Fibroblast of skin of right biceps (primary cell): ENCODE measurements at places on chromosomes 16 and 17.

DNA sequence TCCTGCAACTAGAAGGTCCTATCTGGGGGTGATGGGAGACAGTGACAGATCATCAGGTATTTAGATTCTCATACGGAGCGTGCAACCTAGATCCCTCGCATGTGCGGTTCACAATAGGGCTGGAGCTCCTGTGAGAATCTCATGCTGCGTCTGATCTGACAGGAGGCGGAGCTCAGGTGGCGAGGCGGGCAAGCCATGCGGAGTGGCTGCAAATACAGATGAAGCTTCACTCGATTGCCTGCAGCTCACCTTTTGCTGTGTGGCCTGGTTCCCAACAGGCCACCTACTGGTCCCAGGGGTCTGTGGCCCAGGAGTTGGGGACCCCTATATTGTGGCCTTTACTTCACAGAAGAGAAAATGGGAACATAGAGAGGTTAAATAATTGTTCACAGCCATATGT, 200.4 kb downstream of the IRF8 start:
- no peak for DNase-seq

- DNase-seq: peak; percentile 5
Measured at GRCh38 chr16:57940382-57940966, 30.5 kb downstream of the CNGB1 start.

DNA sequence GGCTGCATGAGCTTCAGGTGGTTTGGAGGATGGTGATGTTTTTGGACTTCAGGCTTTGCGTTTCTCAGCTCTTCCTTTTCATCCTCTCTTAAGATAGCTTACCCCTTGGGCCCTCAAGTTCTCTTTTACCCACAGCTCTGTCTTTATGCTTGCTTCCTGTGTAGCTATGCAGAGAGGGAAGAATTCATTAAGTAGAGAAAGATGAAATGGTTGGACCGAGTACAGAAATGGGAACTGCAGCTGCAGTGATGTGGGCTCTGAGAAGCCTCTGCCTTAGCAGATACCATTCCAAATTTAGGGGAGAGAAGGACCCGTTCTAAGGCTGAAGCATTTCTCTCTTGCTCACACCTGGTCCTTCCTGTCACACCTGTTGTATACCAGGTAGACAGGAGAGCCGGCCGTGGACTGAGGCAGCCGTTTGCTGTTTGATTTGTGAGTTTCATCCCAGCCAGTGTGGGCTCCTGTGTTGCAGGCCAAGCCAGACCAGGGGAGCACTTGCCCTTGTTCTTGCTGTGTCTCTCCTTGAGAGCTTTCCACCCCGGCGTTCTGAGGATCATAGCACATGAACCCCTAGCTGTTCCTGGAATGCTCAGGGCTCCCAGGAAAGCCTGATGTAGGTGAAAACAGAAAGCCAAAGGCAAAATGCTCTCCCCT, 392.7 kb downstream of the CPPED1 start:
- no peak for DNase-seq

- no peak for DNase-seq
Measured at GRCh38 chr17:68854452-68854851, 100.7 kb downstream of the ABCA8 start.

GRCh38 chr17:10349403-10349802, 23.4 kb downstream of the MYH13 start:
- no peak for DNase-seq

DNA sequence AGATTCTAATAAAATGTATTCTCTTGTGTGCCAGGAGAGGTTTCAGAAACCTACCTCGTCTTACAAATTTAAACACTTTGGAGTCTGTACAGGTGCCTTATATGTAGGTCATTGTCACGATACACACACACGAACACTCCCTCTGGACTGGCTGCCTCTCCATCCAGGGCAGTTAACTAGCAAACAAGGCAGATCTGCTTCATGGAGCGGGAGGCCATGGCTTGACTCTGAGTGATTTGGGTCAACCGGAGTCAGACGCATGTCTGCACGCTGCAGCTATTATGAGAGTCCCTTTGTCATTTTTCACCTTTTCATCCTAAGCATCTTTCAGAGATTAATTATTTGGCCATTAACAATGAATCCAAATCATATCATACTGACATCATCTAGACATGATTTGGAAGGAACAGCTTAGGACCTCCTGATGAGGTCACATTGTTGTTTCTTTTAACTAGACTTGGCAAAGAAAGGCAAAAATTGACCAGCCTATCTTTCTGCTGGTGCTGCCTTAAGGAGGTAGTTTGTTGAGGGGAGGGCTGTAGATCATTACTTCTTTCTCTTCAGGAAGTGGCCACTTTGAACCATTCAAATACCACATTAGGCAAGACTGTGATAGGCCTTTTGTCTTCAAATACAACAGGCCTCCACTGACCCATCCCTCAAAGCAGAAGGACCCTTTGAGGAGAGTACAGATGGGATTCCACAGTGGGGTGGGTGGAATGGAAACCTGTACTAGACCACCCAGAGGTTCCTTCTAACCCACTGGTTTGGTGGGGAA, 58.9 kb downstream of the HLF start:
- DNase-seq: no peak

GRCh38 chr16:77169650-77170236, 21.2 kb upstream of the MON1B start:
- DNase-seq: peak; percentile 28

GRCh38 chr17:58329810-58330537, 1.4 kb upstream of the TSPOAP1 start:
- DNase-seq: no peak

GRCh38 chr17:74011966-74012365, 191.5 kb upstream of the RPL38 start:
- no peak for DNase-seq

DNA sequence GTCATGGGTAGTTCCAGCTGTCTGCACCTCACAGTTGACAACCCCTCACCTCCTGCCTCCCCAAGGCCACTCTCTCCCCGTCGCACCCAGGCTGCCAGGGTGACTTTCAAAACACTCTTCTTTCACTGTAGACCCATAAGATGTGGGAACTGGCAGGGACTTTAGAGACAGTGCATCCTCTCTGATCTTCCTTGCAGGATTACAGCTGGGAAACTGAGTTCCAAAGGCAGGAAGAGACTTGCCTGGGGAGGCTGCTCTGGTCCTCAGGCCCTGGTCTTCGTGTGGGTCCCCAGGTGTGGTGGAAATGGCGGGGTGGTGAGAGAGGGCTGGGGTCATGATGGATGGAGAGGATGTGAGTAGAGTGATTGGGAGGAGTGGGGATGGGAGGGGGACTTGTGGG, 21.9 kb upstream of the NKD1 start:
- no peak for DNase-seq

- no peak for DNase-seq
Measured at GRCh38 chr17:49817993-49818392, 29.5 kb downstream of the KAT7 start.

DNA sequence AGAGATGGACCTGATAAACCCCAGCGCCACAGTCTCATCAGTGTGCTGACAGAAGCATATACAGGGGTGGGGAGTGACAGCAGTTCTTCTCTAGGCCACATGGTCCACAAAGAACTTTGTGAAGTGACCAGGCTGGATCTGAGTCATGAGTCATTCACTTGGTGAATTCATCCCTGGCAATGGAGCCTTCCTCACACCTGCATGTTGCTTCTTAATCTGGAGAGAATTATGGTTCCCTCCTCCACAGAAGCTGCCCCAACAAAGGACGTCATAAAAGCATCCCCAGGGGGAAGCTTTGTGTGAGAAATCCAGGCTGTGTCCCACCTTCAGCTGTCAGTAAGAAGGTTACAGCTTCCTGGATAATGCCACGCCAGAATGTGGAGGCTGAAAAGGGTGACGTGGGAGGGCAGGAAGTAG, 215.6 kb upstream of the MAF start:
- no peak for DNase-seq

- no peak for DNase-seq
Measured at GRCh38 chr16:56362706-56363105, 62.6 kb downstream of the AMFR start.

DNA sequence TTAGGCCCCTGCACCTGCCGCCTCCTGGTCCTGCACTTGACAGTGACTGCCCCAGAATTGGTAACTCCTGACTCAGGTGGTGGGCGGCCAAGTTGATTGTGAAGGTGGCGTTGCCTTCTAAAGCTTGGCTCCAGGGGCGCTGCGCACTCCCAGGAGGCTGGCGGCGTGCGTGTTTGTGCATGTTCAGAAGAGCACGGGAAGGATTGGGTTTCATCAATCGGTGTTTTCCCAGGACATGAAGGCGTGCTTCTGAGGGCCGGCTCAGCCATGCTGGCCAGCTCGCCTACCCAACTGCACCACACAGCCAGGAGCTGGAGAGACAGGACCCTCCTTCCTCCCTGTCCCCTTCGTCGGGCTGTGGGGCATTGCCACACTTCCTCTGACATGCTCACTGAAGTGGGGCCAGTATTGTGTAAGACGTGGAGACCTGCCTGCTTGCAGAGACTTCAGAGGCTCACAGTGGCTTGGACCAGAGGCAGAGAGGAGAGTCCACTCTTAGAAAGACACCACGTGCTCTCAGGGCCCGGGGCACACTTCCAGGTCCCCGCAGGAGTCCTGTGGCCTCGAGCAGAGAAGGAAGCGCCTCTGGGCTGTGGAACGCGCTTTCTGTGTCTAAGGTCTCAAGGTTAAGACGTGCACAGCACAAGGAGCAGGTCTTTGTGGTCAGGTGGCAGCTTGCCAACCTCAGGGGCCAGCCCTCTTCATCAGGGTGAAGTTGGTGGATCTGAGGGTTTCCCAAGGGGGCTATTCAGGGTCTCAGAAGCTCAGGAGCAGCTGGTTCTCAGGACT, 2.8 kb downstream of the RAB40C start:
- no peak for DNase-seq

GRCh38 chr17:40921026-40921425, 16.4 kb downstream of the KRT23 start:
- no peak for DNase-seq

DNA sequence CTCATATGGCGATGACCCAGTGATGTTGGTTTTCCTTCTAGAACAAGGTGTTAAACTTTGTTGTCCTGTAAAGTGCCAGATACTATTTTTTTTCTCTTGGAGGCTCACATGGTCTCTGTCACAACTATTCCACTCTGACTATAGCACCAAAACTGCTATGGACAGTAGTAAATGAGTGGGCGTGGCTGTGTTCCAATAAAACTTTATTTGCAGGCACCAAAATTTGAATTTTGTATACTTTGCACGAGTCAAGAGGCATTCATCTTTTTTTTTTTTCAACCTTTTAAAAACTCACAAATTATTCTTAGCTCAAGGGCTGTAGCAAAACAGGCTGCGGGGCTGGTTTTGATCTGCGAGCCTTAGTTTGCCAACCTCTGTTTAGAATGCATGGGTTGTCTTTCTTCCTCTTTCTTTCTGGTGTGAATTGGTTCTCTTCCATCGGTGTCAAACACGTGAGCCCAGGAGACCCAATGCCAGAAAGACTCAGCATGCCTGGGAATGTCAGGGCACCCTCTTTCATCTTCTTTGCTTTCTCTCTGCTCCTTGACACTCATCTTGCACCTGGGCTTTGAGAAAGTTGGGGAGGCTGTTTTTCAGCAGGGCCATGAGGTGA, 2.1 kb downstream of the SYT17 start:
- DNase-seq: no peak

DNA sequence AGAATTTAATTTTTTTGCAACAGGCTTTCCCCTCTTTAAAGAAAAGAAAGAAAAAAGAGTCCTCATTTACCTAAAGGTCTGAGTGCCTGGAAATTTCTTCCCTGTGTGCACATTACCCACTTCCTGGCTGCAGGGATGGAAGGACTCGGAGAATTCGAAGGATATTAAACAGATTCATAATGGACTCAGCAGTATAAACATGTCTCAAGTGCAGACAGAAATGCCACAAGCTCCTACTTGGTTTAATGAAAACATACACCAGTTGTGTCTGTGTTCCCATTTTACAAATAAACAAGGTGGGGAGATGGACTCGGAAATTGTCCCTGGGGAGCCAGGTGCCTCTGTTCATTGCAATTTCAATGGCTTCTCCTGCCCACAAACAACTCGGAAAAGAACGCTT, 47.2 kb downstream of the MEOX1 start:
- DNase-seq: no peak

GRCh38 chr17:57480438-57481196, 224.3 kb downstream of the MSI2 start:
- DNase-seq: peak; percentile 73

- no peak for DNase-seq
Measured at GRCh38 chr16:11634312-11634711, 33.9 kb upstream of the SNN start.

GRCh38 chr16:79911660-79912059, 311.1 kb upstream of the MAF start:
- DNase-seq: no peak

DNA sequence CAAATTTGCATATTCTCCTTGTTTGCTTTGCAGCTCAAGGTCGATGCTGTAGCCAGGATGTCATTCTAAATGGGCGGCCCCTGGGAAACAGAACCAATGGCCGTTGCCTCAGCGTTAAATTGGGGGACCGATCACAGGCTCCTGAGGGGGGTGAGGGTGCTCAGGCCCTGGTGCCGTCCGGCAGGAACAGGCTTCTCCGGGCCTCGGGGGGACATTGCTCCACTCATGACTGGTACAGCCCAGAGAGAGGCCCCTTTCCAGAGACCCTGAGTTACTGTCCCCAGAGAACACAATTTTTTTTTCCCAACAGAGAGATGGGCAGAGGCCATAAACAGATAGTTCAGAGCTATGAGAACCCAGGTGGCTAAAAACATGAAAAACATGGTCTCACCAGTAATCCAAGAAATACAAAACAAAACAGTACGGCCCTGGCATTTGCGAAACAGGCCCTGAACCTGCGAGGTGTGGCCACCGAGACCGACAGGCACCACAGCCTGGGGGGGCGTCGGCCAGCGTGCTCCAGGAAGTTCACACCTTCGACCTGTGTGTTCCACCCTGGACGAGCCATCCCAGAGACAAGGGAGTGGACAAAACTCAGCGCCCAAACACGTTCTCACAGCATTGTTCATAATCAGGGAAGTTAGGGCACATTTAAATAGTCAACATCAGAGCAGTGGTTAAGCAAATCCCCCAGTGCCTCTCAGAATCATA, 82.8 kb downstream of the METRNL start:
- no peak for DNase-seq

DNA sequence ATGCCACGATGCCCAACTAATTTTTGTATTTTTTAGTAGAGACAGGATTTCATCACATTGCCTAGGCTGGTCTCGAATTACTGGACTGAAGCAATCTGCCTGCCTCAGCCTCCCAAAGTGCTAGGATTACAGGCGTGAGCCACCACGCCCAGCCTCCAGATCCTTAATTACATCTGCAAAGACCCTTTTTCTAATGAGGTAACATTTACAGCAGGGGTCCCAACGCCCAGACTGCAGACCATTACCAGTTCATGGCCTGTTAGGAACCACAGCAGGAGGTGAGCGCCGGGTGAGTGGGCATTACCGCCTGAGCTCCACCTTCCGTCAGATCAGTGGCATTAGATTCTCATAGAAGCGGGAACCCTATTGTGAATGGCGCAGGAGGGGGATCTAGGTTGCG, 4.0 kb upstream of the RAB11FIP4 start:
- DNase-seq: no peak

GRCh38 chr16:86061318-86061695, 162.3 kb downstream of the IRF8 start:
- no peak for DNase-seq

GRCh38 chr17:2814481-2815341, 18.5 kb downstream of the RAP1GAP2 start:
- no peak for DNase-seq

GRCh38 chr17:45431531-45432404, 902 bp downstream of the ARHGAP27 start:
- peak; percentile 36 for DNase-seq

- DNase-seq: no peak
Measured at GRCh38 chr17:64938925-64939474, 19.7 kb upstream of the LRRC37A3 start.

- peak; percentile 62 for DNase-seq
Measured at GRCh38 chr17:901191-901950, 78.2 kb downstream of the NXN start.

- DNase-seq: no peak
Measured at GRCh38 chr16:65984296-65984695, 382.2 kb upstream of the CDH5 start.
